ENCODE measurements at places on chromosomes 16 and 17.

DNA sequence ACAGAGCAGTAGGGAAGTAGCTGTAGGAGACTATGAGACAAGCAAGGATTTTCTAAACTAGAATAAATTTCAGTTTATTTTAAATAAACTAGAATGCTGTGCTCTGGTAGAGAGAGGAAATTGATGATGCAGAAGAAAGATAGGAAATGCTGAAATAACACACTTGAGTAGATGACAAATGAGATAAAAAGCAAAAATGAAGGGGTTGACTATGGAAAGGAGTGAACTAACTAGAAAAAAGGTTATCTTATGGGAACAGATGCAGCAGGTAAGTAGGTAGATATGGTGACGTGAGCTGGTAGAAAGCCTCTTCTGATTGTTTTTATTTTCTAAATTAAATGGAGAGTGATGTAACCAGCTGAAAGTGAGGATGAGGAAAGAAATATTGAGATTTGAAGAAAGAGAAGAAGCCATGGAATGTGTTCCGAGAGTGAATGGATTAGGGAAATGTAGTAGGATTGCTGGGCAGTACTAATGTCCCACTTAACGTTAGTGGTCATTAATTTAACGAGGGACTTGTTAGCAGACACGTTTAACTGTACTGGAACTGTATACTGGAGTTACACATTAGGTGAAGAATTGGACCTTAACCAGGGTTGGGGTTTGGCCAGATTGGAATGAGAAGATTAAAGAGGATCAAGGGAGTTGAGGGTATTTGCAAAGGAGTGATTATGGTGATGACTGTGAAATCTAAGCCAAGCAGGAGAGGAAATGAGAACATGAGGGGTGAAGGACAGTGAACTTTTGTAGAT lies 196.5 kb downstream of the TANC2 start:
- DNase-seq, result no peak

DNA sequence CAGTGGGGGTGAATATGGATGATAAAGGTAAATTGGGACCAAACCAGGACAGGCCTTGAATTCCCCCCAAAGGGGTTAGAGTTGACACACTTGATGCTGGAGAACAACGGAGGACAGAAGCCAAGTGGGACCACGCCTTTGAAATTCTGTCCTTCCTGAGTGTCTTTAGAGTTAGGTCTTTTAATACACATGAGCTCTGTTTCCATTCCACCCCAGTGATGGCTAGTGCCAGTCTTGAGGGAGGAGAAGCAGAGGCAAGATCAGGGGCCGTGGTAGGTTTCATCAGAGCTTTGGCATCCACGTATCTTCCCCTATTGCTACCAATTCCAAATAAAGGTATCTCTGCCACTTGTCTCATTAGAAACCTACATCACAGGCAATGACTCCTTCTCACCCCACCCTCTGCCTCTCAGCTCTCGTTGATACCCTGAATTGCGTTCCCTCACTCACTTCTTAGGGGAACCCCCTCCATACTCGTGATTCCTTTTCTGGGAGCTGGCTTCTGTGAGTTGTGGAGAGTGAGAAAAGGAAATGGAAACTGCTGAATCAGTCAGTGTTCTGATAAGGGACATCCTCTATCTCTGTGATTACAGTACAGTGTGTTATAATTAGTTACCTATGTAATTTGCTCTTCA lies 2.4 kb upstream of the CCL3L1 start:
- DNase-seq, result no peak

GRCh38 chr17:49815761-49816281 lies 27.3 kb downstream of the KAT7 start:
- DNase-seq, result no peak

- DNase-seq, result no peak
Measured at GRCh38 chr17:7552621-7553051, 3.8 kb downstream of the TNFSF12 start.

GRCh38 chr16:60405286-60405685 lies 1631.0 kb downstream of the CDH8 start:
- DNase-seq, result no peak

DNA sequence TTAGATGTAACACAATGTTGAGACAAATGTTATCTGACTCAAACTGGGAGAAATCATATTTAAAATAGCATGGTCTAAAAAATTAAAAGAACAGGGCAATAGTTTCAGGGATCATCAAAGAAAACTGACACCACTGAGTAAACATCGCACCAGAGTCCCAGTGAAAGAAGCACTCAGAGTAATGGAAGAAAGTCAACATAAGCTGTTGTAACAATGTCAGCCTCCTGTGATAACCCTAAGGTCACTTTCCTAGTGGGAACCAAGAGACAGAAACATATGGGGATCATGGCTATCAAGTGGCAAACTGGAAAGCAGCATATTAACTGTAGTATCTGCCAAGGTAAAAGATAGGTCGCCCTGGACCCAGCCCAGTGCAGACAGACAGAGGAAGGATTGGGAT lies 160.8 kb downstream of the CA10 start:
- DNase-seq, result peak; percentile 12

GRCh38 chr16:85347213-85347591 lies 234.9 kb upstream of the CIBAR2 start:
- DNase-seq, result no peak

GRCh38 chr16:65751622-65752521 lies 614.6 kb upstream of the CDH5 start:
- no peak for DNase-seq

- DNase-seq, result no peak
Measured at GRCh38 chr17:9403257-9403656, 172.4 kb downstream of the STX8 start.

DNA sequence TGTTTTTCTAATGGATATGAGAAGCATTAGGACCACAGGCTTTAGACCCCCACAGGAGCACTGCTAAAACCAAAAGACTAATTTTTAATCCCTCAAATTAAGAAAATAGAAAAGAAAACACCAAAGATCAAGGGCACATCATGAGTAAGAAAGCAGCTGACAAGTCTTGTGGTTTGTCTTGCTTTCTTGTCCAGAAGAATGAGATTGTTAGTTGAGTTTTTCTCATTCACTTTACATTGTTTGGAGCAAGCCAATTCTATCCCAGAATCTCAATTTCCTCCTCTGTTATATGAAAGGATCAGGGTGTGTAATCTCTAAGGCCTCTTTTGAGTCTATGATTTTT lies 899.0 kb downstream of the KCNJ2 start:
- DNase-seq, result no peak

DNA sequence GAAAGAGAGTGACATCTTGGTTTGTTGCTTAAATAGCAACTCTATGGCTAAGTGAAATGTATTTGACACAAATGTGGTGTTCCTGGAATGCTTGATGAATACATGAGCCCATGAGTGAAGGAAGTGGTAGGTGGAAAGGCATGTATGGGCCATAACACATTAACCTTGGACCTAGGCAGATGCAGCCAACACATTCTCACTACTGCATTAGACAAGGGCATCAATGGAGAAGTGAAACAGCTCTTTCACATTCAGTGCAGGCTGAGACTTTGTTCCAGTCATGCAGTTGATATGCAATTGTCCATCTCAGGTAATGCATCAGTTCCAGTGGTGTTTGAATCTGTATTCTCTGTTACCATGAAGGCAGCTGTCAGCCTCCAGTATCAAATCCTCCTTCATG lies 133.6 kb downstream of the HS3ST3B1 start:
- DNase-seq, result no peak

DNA sequence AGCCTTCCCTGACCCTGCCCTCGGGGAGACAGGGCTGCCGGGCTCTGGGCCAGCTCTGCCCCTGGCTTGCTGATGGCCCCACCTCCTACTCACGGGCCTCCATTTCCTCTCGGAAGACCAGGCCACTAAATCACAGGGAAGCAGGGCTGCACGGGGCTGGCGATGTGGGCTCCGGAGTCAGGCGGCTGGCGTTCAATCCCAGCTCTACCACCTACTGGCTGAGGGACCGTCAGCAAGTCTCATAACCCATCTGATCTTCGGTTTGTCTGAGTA lies 113.4 kb downstream of the AMFR start:
- no peak for DNase-seq

GRCh38 chr16:25585526-25585925 lies 106.2 kb upstream of the HS3ST4 start:
- no peak for DNase-seq

DNA sequence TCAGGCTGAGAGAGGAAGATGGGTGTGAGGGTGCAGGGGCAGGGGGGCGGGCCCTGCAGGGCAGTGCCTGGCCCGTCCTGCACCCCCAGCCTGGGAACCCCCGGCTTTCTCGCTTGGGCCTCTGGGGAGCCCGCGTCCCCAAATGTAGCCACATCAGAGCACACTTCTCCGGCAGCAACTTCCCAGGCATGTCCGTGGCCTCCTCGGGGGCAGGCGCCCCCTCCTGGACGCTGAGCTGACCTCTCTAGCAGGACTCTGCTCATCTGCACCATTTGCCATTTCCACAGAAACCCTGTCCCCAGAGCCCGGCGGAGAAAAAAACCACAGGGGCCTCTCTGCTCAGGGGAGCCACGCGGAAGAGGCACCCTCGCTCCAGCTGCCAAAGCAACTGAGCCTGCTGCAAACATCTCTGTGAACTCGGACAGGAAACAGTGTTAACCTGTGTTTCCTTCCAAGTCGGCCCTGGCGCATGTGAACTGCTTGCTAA lies 63.4 kb downstream of the KLHDC4 start:
- DNase-seq, result no peak
